ENCODE measurements at places on chromosomes 4 and X.

- no peak for DNase-seq
Observed at GRCh38 chr4:130359542-130359941, 1263.6 kb downstream of the C4orf33 start.

GRCh38 chr4:120716346-120716745 lies 206.2 kb downstream of the PRDM5 start:
- no peak for DNase-seq

DNA sequence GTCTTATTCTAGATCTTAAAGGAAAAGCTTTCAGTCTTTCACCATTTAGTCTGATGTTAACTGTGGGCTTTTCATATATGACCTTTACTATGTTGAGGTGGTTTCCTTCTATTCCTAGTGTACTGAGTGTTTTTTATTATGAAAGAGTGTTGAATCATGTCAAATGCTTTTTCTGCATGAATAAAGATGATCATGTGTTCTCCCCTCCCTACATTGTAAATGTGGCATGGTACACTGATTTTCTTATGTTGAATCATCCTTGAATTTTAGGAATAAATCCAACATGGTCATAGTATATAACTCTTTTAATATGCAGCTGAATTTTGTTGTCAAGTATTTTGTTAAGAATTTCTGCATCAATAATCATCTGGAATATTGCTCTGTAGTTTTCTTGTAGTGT lies 4.3 kb downstream of the CLGN start:
- no peak for DNase-seq

GRCh38 chr4:5941601-5942000 lies 48.7 kb upstream of the CRMP1 start:
- no peak for DNase-seq

GRCh38 chrX:37921758-37922157 lies 74.4 kb upstream of the DYNLT3 start:
- DNase-seq: no peak

DNA sequence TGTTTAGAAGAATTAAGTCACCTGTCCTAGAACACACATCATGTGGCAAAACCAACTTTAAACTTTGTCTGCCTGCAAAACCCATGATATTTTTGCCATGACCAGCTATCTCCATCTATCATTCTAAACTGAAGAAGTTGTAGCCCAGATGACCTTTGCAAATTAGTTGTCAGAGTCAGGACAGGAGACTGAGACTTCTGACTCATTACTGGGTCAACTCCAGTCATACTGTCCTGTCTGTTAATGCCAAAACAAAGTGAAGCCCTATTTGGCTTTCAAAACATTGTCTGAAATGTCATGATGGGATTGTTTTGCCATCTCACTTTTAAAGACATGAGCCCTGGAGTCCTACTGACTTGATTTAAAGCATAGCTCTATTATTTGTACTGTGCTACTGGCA lies 365.7 kb upstream of the CPEB2 start:
- no peak for DNase-seq

GRCh38 chr4:24917076-24917856 lies 4.4 kb upstream of the CCDC149 start:
- DNase-seq: no peak
